CD4-positive, alpha-beta memory T cell (primary cell): ENCODE measurements at places on chromosomes 2 and 18.

DNA sequence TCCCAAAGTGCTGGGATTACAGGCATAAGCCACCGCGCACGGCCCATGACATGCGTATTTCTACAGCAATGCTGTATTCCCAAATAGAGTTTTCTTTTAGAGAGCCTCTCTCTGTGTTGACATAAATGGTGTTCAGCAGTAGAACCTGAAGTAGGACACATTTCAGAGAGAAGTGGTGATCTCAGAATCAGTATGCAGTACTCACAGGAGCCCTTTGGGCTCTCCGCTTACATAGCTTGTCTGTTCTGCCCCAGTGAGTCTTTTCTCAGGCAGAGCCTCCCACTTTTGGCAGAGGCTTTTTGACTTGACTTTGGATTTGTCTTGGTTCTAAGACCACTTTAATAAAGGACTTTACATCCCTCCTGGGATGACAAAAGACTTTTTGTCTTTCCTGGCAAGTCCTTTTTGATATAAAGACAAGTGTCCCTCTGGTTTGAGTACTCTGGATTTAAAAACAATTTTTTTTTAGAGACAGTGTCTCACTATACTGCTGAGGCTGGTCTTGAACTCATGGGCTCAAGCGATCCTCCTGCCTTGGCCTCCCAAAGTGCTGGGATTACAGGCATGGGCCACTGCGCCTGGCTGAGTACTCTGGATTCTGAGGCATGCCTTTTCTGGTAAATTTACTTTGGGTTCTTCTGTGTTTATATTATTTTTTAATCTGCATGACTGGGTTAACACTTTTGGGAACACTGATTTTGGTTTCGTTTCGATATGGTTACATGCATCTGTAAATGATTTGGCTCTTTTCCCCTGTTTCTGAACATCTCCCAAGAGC is 113.3 kb downstream of the SMAD2 start:
- no peak for DNase-seq

DNA sequence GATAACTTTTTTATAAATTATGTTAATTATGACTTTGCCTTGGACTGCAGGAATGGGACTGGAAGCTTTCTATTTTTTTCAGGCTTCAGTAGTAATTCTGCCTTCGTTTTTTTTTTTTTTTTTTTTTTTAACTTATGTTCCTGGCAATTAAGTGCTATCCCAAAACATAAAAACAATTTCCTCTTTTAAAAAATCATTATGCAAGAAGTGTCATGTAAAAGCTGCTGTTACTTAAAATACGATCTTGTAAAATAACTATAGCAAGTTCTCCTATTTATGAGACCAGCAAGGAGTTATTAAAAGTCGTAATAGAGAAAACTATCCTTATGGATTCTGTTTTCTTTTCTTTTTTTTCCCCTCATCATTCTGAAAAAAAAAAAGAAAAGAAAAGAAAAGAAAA is 301.6 kb upstream of the FBXO11 start:
- DNase-seq, result no peak

- DNase-seq, result no peak
Measured at GRCh38 chr2:17136231-17136630, 382.0 kb downstream of the RAD51AP2 start.

DNA sequence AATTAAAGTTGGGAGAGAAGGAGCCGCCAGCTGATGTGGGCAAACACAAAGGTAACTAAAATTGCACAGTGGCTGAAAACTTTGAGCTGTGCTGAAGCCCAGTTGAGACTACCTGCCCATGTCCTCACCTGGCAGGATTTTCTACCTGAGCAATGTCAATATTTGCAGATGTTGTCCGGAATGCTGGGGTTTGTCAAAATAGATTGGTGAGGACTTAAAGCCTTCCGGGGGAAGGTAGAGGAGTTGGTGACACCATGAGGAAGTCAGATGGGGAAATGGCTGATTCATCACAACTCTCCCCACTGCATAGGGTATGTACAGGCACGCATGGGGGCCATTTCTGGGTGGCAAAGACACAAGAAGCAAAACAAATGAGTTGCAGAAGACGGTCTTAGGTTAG is 114.9 kb downstream of the ALK start:
- no peak for DNase-seq

DNA sequence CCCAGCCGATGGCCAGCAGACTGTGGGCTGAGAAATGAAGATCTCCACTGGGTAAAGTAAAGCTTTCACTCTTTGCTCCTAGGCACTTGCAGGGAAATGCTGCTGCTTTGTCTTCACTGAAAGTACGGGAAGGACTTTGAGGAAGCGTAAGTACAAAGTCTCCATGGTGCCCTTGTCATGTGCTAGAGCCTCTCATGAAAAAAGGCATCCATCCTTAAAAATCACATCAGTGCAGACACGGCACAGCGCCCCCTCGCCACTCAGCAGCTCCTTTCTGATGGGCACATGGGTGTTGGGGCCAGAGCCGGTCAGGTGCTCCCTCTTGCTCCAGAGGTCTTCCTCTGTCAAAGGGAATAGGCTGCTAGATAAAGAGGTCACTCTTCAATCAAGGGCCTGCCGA is 109.0 kb upstream of the STPG4 start:
- no peak for DNase-seq

- no peak for DNase-seq
Measured at GRCh38 chr2:121377646-121378045, 92.6 kb upstream of the TFCP2L1 start.

DNA sequence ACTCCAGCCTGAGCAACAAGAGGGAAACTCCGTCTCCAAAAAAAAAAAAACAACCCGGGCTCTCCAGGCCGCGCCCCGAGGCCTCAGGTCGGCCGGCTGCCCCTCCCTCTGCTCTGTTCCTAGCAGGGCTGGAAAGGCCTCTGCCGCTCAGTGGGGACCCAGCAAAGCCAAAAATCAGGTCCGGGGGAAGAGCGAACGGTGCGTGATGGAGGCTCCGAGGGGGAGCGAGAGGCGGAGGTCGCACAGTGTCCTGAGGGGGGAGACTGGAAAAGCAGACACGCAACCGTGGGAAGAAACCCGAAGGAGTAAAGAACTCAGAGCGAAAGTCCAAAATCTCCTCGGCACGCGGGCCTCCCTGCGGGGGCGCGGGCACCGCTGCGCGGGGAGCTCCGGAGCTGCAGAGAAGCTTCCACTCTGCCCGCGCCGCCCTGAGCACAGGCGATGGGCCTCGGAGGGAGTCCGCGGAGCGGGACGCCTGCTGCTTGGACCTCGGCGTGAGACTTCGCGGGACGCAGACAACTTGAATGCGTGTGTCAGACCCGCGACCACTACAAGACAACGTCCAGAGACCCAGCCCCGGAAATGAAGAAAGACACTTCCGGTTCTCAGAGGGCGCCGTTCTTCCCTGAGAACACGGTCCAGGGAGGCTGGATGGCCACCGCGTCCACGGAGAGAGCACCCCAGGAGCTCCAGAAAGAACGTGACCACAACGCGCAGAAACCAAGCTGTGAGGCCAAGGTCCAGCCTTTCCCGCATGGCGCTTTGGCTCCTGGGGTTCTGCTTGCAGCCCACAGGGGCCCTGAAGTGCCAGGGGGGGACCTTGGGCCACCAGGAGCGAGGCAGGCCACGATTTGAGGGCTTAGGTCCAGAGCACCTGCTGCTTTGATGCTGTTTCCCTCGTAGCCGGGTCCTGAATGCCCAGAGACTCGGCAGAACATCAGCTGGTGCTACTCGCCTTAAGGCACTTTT is 219.8 kb downstream of the DPP10 start:
- DNase-seq, result no peak

- DNase-seq, result no peak
Measured at GRCh38 chr2:235618039-235618438, 124.2 kb downstream of the AGAP1 start.

DNA sequence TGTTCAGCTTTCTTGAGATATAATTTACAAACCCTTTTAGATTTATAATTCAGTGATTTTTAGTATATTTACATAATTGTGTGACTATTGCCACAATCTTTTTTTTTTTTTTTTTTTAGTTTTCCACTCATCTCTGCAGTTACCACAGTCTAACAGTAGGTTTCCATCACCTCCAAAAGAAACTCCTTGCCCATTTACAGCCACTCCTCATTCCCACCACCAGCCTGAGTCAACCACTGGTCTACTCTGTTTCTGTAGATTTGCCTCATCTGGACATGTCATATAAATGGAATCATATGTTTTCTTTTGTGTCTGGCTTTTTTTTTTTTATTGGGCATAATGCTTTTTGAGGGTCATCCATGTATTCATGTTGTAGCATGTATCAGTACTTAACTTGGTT is 16.1 kb downstream of the MTX2 start:
- no peak for DNase-seq

- DNase-seq, result no peak
Measured at GRCh38 chr2:22281033-22281432, 1103.9 kb upstream of the KLHL29 start.

GRCh38 chr2:172968061-172968469 is 107.6 kb upstream of the MAP3K20 start:
- no peak for DNase-seq
